ENCODE measurements at places on chromosomes 4 and X.

DNA sequence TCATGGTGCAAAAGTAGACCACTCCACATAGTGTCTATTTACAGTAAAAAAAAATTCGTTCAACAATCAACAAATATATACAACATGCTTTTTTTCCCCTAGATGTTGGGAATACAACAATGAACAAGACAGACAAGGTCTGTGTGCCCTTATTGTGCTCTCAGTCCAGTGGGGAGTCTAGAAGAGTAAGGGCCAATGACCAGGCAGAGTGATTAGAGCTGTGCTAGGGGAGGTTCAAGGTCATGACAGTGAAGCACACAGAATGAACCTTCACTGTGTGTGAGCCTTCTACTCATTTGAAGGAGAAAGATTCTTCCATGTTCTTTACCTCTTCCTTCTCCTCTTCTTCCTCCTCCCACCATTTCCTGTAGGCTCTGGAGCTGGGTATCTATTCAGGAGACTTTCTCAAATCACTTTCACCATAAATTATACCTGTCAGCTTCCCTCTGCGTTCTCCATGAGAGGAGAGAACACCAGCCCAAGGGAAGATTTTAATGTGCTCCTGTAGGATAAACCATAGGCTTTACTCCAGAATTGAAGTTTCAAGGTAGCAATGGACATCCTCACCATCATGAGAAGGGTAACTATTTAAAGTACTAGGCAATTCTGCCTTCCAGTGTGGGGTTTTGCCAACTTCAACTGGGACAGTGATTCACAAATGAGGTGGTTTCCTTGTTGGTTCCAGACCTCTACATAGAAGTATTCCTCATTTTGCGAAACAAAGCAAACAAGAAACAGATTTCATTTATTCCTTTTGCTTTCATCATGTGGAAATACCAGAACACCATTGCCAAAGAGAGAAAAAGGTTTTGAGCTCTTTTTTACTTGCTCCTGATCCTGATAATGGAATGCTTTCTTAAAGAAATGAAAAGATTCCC, 246.9 kb upstream of the GPC4 start:
- DNase-seq = no peak

DNA sequence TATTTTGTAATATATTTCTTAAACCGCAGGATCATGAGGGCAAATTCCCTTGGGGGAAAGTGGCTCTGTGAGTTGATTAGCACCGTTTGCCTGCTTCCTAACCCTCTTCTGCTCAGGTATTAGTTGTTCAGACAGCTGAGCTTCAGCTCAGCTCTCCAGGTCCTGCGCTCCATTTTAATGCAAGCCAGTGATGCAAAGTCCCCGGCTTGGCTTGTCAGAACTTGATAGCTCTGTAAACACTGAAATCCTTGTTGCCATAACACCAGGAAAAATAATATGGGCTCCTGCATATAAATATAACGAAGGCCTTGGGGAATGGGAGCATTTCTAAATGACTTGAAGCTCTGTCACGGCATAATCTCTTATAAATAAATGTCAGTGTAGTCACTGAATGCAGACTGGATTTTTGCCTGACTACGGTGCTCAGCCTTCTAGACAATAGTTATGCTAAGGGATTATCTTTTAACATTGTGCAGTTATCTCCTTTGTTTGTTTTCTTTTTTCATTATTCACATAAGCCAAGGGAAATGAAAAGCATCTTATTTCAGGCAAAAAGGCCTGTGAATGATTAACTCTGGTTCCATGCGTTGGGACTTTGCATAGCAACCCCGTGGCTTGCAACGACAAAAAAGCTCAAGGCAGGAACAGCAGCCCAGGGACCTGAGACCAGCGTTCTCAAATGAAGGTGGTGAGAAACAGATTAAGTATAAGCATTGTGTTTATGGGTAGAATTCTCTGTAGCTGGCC, 253.2 kb downstream of the SPRY1 start:
- DNase-seq = peak; percentile 31

DNA sequence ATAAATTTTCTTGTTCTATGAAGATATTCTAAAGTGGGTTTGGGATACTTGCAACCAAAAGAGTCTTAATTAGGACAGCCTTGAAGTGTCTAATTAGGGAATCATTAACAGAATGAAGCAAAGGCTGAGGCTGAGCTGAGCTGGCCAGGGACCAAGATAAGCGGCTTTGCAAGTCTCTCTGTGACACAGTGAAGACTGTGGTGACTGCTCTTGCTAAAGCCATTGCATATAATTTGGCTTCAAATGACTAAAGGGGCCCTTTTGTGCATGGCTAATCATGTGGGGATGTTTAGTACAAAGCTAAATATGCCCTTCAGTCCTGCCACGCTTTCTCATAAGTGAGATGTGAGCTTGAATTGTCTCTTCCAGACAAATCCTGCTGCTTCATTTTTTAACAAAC, 31.2 kb upstream of the GYPA start:
- DNase-seq = no peak

- DNase-seq = no peak
These were observed 123.1 kb upstream of the GRIA3 start for GRCh38 chrX:123060986-123061385.

DNA sequence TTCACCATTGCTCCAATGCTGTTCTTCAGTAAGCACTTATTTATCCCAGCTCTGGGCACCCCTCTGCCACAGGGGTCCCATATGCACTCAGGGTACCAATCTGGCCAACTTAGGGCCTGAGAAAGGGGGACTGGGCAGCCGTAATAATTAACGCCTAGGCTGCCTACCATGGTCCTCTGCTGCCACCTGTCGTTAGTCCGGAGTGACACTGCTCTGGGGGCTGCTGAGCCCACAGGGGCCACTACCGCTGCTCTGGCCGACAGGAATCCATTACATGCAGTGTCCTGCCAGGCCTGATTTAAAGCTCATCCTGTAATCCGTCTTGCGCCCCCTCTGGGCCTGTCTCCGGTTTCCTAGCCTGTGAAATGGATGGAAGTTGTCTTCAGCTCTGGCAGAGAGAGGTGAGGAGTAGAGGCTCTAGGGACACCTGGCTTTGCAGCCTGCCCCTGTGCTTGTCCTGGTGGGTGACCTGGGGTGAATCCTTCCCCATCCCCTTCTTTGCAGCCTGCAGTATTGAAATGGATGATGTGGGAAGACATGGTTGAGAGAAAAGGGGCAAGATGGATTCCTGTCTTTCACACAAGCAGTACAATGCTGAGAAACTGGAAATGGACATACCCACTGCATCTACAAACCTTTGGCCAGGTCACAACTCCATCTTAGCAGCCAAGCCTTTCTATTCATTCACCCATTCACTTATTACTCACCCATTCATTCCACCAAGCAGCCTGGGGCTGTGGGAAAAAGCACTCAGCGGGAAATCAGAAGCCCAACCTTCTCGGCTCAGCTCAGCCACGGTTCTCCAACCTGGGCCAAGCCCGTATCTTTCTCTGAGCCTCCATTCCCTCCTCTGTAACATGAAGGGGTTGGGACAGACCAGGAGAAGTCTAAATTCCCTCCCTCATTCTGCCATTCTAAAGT, 116.3 kb upstream of the NALF2 start:
- DNase-seq = peak; percentile 2

- DNase-seq = no peak
These were observed 57.6 kb downstream of the SH3KBP1 start for GRCh38 chrX:19829814-19830213.

DNA sequence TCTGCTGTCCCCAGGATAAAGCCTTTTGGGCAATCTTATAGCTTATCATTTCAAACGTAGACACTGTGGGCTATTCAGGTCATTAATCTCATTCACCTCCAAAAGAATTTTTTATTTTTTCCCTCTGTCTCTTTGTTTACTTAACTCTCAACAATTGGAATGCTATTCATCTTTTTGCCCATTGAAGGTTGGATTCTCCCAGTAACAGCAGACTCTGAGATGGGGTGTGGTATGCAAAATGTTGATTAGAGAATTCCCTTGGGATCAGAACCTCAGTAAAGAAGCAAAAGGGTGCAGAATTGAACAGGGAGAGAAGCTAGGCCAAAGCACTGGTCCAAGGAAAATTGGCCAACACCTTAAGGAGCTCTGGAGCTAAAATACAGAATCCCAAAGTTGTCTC, 60.4 kb downstream of the CAMK2D start:
- no peak for DNase-seq

- DNase-seq = no peak
These were observed 42.2 kb downstream of the CASK start for GRCh38 chrX:41881166-41881565.

DNA sequence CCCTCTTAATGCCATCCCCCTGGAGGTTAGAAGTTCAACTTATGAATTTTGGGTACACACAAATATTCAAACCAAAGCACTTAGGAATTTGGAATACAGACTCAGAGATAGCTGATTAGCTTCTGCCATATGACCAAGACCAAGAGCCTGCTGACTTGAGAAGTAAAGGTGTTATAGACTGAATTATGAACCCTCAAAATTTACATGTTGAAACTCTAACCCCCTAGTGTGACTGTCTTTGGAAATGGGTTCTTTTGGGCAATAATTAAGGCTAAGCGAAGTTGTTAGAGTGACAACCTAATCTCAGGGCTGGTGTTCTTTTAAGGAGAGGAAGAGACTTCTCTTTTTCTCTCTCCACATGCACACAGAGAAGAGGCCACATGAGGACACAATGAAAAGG, 151.2 kb downstream of the COX18 start:
- no peak for DNase-seq
